ENCODE measurements at places on chromosomes 4 and X.

- DNase-seq = no peak
Measured at GRCh38 chr4:146840731-146841130, 104.9 kb downstream of the TTC29 start.

- DNase-seq = no peak
Measured at GRCh38 chr4:8694226-8694625, 101.7 kb downstream of the CPZ start.

- DNase-seq = no peak
Measured at GRCh38 chrX:30635630-30636029, 17.6 kb upstream of the GK start.

DNA sequence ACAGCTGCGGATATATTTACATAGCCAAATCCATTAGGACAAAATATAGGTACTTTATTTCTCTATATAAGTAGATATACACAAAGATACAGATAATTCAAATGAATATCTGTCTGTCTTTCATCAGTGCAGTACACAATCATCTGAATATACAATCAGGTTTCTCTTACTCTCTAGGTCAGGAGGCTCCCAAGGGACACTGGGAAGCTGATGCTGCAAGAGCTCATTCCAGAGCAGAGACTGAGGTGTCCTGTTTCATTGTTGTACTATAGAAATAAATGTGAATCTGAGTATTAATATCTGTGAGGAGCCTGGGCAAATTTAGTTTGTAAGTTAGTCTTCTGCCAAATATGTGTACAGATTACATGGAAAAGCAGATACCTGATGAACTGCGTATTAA is 4.2 kb downstream of the TLL1 start:
- no peak for DNase-seq

GRCh38 chr4:101020956-101021355 is 326.4 kb downstream of the PPP3CA start:
- peak; percentile 12 for DNase-seq

- DNase-seq = no peak
Measured at GRCh38 chr4:38424151-38424871, 239.7 kb upstream of the KLF3 start.

DNA sequence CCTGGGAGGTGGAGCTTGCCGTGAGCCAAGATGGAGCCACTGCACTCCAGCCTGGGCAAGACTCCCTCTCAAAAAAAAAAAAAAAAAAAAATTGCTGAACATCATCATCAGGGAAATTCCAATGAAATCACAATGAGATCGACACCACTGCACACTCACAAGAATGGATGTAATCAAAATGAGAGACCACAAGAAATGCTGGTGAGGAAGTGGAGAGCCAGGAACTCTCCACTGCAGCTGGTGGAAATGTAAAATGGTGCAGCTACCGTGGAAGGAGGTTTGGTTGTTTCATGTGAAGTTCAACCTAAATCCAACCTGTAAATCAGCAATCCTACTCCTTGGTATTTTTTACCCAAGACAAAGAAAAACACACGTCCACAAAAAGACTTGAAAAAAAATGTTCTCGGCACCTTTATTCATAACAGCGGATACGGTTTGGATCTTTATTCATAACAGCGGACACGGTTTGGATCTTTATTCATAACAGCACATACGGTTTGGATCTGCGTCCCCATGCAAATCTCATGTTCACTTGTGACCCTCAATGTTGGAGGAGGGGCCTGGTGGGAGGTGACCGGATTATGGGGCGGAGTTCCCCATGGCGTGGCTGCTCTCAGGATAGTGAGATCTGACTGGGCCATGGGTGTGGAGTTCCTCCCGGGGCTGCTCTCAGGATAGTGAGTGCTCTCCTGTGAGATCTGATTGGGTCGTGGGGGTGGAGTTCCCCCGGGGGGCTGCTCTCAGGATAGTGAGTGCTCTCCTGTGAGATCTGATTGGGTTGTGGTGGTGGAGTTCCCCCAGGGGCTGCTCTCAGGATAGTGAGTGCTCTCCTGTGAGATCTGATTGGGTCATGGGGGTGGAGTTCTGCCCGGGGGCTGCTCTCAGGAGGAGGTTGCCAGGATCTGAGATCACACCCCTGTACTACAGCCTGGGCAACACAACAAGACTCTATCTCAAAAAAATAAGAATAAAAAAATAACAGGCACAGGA is 7.7 kb downstream of the GAK start:
- no peak for DNase-seq

DNA sequence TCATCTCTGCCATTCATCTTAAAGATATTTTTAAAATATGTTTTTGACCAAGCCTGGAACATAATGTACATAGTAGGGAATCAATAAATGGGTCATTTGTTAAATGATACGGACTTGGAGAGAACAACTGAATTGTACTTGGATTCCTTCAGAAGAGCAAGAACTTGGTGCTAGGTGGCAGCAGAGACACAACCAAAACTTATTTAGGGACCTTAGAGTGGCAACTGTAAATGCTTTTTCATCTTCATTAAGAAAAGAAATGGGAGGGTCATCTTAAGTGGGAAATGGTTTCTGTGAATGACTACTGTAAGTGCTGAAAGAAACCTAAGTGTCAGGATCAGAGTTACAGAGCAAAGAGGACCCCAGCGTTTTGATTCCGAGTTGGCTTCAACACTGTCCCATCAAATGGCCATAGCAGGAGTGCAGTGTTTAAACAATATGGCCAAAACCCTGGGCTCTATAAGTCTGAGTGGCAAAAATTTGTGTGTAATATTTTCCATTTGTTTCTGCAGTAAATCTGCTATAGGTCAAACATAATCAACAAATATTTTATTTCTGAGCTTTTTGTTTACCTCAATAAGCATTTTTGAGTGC is 213.6 kb downstream of the PALLD start:
- DNase-seq = no peak

DNA sequence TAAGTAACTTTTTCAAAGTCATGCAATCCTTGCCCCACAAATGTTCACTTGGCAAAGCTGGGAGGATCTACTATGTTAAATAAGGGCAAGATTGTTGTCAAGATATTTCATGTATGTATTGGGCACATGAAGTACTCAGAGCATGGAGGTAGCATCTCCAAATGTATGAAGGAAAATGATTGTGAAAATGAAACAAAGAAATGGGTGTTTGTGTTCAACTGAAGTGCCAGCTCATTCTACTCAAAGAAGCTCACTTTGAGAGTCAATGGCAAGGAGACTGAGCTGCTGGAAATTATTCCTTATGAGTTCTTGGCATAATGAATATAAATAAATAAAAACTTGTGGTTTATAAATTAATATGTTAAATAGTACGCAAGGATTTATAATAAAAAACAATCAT is 124.5 kb upstream of the ARSJ start:
- no peak for DNase-seq

GRCh38 chrX:23901805-23902204 is 5.9 kb downstream of the APOO start:
- DNase-seq = peak; percentile 54

DNA sequence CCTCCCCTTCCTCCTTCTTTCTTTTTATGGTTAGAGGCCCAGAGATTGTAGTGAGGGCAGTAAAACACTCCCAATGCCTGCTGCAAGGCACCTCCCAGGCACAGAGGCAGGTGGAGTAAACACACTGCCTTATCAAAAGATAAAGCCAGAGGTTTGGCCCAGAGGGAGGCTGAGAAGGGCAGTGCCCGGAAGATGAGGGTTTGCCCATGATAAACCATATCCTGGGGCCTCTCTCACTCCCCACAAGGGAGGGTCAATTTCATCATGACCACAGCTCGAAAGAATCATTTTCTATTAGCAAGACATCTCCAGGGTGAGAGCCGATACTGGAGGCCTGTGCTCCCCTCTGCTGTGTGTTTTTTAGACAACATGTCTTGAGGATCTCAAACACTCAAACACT is 98.5 kb upstream of the FAM9C start:
- DNase-seq = no peak

GRCh38 chrX:19698122-19698521 is 182.8 kb upstream of the MAP3K15 start:
- no peak for DNase-seq

- DNase-seq = no peak
Measured at GRCh38 chr4:109156356-109156755, 146.1 kb downstream of the COL25A1 start.

DNA sequence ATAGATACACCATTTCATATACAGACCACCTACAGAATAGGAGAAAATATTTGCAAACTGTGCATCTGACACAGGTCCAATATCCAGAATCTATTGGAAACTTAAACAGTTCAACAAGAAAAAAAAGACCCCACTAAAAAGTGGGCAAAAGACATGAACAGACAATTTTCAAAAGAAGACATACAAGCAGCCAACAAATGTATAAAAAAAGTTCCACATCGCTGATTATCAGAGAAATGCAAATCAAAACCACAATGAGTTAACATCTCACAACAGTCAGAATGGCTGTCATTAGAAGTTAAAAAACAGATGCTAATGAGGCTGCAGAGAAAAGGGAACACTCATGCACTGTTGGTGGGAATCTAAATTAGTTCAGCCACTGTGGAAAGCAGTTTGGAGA is 36.8 kb downstream of the KIAA0232 start:
- DNase-seq = no peak

- DNase-seq = no peak
Measured at GRCh38 chrX:14801136-14801535, 71.7 kb downstream of the FANCB start.

DNA sequence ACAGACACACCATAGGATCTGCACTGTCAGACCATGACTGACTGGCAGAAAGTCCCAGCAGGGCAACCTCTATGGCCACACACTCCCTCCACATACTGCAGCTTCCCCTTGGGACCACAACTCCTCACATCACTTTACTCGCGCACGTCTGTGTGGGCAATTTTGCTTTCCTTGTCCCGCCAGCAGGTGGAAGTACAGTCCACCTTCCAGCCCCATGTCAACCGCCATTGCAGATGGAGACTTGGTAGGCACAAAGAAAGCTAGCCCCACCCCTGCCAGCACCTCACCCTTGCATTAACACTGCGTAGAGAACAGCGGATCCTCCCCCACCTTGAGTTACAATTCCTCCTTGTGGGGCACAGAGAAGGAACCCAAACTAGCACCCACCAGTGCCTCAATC is 74.4 kb upstream of the NAP1L2 start:
- no peak for DNase-seq

DNA sequence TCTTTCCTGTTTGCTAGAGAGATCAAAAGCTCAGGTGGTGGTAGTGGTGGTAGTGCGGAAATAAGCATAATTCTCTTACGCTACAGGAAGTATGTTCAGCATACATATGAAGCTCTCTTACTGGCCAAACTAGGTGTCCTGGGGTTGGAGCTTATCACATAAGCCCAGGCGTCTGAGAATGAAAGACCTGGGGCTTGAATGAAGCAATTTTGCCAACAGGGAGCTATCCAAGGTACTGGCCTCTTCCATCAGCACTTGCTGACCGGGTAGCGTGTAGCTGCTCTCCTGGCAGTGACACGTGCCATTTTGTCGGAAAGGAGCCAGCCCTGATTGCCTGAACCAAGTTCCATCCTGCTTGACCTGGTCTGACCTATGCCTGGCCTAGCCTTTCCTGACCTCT is 65.9 kb upstream of the HPF1 start:
- peak; percentile 84 for DNase-seq

Measured in Jurkat, Clone E6-1 (cell line).